ENCODE measurements at places on chromosomes 6 and 20. TPM values are rescaled to one million over a fixed set of nuclear protein-coding genes. Genes with fewer than 3 reads are reported as not detected.

Gene MRPS18B
- 69.9 TPM for total RNA-seq

Gene IYD
- total RNA-seq, result not detected

Gene ARMH2
- total RNA-seq, result not detected

Gene TUBB2B
- 5.1 TPM for total RNA-seq

Gene SLC17A9
- not detected for total RNA-seq

GRCh38 chr20:24768201-24768636, 180.8 kb upstream of the CST7 start:
- peak; percentile 28 for DNase-seq
- no peaks in the 10 kb centered on the region for H3K36me3 ChIP-seq
- no peak overlapping the region for H3K4me3 ChIP-seq

Measured in PC-3 (cell line).